Pancreas (tissue), 10 donors: ENCODE measurements at places on chromosomes 2 and 18.

DNA sequence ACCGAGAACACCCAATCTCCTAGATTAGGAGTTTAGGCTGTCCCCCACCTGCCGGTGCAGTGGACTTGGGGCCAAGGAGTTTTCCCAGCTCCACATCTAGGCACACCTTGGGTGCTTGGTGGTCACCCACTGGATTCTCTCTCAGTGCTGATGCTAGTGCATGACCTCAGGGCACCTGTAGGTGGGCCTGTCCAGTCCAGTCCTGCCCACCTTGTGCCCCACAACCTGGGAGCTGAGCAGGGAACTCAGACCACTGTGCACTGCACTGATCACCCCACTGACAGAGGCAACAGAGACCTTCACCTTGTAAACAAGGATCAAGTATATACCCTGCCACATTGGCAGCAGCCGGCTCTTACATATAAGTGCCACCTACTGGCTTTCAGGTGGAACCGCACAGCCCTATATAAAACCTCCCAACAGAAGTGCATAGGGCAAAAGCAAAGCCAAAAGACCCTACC lies 12.7 kb upstream of the CDH19 start:
- DNase-seq = no peak

GRCh38 chr18:42798606-42799170 lies 316.8 kb downstream of the RIT2 start:
- no peak for DNase-seq

DNA sequence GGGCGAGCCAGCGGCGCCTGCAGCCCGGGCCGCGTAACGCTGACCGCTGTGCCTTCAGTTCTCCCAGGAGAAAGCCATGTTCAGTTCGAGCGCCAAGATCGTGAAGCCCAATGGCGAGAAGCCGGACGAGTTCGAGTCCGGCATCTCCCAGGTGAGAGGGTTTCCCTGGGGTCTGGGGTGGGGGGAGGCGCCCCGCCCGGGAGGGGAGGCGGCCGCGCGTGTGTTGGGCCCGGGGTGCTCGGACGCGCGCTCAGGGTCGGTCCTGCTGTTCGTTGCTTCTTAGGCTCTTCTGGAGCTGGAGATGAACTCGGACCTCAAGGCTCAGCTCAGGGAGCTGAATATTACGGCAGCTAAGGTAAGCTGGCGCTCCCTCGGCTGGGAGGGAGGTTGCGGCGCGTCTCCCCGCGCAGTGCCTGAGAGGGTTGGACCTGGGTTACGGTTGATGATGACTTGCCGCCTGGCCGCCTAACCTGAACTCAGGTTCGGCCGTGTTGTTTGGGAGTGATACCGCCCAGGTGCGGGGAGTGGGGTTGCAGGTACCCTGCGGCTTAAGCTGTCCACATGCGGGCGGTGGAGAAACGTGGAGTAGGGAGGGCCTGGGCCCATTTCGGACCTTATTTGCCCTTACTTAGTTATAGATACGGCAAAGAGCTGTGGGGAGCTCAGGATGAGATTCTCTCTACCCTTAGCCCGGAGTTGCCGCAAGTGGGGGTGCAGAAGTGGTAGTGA lies 638 bp downstream of the RPS7 start:
- peak; percentile 28 for DNase-seq

- DNase-seq = no peak
These were observed 111.6 kb downstream of the SMAD7 start for GRCh38 chr18:48838921-48839818.

DNA sequence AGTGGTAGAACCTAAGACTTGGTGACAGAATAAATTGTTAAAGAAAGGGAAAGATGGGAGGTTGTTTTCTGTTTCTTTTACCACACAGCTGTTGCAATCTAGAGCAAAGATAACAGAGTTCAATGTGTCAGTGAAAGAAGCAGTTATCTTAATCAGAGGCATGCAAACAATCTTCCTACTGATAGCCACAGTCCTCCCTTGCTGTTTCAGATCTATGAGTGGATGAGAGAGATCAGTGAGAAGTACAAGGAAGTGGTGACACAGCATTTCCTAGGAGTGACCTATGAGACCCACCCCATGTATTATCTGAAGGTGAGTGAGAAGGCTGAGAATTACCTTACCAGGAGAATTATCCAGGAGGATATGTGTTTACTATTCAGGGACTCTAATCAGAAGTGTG lies 15.9 kb downstream of the CPO start:
- DNase-seq = no peak

- DNase-seq = no peak
These were observed 110.0 kb downstream of the OSBPL6 start for GRCh38 chr2:178304333-178304732.

DNA sequence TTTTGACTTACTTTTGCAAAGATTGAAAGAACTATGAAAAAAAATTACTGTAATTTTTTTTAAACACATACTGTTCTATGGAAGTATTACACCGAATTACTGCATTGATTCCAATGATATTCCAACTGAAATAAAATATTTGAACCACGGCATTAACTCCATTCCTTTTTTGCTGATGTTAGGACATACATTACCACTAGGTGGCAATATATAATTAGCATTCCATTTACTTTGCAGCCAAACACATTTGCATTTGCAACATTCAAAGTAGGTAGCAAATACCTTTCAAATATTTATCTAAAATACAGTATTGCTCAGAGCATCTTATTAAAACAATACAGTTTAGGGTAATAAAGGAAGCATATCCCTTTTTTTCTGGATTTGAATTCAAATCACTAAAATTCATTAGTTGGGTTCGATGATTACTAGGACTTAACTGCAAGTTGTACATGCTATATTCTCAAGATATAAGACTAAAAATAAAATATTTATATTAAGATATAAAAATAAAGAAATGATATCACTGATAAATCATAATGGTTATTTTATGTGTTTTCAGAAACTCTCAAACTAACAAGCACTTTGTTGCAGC lies 31.3 kb downstream of the LANCL1 start:
- no peak for DNase-seq

GRCh38 chr2:127197475-127198385 lies 22.4 kb downstream of the CYP27C1 start:
- DNase-seq = peak; percentile 84

DNA sequence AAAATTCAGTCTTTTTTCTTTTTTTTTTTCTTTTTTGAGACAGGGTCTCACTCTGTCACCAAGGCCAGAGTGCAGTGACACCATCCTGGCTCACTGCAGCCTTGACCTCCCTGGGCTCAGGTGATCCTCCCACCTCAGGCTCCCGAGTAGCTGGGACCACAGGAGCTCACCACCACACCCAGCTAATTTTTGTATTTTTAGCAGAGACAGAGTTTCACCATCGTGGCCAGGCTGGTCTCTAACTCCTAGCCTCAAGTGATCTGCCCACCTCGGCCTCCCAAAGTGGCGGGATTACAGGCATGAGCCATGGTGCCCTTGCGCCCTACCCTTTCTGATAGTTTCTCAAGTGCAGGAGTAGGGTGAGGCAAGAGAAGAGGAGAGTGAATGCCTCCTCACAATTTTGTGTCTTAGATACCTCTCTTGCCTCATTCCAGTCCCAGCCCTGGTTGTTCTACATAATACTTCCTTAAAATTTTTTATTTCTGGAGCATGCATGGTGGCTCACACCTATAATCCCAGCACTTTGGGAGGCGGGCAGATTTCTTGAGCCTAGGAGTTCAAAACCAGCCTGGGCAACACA lies 68.2 kb upstream of the CAB39 start:
- no peak for DNase-seq

DNA sequence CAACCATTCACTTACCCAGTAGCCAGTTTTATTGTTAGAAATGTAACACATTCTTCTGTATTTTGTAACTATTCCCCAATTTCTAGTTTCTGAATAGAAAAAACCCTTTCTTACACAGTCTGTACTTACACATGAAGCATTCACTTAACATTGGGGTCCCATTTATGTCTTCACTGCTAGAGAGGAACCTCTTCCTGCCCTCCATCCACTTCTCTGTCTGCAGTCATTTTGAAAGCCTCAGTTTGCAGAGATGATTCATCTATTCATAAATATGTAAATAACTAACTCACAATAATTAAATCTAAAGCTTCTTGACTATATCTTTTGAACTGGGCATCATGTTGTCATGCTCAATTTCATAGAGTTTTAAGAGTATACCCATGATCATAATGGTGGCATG lies 55.9 kb downstream of the ZRANB3 start:
- DNase-seq = no peak

GRCh38 chr2:218035463-218036100 lies 32.8 kb upstream of the TNS1 start:
- no peak for DNase-seq

- DNase-seq = no peak
These were observed 3.4 kb downstream of the CGREF1 start for GRCh38 chr2:27115519-27115918.

DNA sequence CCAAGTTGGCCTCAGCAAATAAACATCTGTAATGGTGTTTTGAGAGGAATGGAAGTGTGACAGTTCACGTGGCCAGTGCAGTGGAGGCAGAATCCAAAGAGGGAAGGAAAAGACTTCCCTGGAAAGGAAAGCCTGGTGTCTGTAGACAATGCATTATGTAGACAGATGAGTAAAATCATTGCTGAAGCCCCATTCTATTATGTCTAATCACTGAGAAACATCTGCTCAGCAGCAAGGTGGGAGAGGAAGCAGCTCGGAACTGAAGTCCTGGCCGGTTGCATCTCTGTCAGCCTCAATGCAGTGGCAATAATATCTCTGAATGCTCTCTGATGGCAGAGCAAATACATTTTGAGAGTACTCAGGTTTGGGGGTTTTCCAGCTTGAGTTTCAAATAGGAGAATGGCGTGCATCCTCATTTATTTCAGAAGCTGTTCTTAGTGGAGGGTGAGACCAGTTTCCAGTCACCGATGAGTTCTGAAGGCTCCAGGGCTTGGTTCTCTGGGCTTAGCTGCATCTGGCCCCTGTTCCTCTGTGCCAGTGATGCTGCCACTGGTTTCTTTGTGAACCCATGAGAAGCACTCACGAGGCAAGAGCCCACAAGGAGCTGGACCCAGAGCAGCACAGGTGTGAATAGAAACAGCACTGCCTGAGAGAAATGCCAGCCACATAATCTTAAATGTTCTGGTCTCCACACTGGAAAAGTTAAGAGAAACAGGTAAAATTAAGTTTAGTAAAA lies 63.3 kb downstream of the RPIA start:
- no peak for DNase-seq

DNA sequence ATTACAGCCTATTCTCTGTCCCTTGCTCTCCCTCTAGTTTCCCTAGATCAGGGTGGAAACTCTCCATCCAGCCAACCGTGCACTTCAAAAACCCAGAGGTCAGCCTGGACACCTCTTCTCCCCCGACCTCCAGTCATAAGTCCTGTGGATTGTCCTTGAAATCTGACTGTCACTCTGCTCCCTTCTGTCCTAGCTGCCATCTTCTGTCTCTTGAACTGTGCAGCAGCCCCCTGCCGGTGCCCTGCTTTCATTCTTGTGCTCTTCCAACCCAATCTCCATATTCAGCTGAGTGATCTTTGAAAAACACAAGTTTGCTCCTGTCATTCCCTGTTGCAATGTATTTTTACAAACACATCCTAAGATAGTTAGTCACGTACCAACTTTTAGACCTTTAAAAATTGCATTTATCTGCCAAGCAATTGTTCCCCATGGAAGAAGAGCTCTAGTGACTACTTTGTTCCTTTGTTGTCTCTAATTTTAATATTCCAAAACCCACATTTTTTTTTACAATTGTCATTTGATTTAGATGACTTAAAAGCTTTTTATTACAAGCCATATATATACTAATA lies 254.3 kb downstream of the CAMKMT start:
- DNase-seq = no peak

DNA sequence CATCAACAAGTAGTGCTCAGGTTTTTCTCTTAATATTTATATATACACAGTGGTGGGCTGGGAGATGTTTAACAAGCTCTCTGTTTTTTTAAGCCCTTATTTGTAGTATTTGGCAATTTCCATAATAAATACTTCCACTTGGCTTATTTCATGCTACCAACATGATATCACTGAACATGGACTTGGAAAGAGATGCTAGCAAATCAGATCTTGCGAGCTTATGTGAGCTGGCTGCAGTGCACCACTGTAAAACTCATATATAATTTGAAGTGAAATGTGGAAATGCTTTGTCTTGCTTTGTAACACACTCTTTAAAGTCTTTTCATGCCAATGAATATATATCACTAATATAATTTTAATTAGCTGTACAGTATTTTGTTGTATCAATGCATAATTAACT lies 155.7 kb downstream of the ALK start:
- no peak for DNase-seq

DNA sequence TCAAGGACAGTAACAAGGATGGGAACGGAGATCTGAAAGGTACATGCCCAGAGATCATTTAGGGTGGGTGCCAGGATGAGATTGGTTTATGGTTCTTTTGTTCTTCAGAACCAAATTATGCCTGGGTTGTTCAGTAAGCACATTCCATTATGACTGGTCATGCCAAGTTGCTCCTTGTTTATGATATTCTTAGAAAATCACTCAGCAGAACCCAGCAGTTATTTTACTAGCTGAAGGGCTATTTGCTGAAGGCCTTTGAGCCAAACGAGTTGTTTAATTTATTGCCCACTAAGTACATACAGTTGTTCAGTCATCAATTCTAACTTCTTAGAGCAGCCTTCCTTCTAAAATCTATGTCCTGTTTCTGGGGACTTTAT lies 635 bp downstream of the SLC3A1 start:
- no peak for DNase-seq

DNA sequence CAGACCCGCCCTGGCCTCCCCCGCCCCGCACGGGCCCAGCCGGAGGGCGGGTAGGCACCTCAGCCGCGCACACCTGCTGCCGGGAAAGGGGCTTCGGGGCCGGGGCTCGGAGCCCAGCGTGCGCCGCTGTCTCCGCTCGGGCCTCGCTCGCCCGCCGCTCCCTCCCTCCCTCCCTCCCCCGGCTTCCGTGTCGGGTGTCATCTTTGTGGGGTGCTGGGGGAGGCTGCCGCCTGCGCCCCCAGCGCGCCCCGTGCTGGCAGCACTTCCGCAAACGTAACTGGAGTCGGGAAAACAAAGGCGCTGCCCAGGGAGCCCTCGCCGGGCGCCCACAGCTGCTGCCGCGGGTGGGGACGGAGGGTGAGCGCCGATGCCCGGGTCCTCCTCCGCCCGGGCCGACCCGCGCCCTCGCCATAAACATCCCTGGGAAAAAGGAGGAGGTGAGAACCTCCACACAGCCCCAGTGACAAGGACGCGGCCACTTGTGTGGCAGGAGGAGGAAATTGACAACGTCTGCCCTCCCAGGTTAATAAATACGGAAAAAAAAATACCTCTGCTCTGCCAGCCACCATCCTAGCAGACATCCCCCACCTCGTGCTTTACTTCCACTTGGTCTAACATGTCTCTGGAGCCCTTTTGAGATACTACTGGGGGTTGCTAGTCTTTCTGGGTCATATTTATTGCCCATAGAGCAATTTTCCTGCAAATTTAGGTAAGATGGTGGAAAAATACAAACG lies 550 bp downstream of the MFSD6 start:
- peak; percentile 65 for DNase-seq

- DNase-seq = no peak
These were observed 252.9 kb downstream of the ATAD2B start for GRCh38 chr2:23673830-23674679.

- no peak for DNase-seq
These were observed 112.1 kb downstream of the UPP2 start for GRCh38 chr2:158213773-158214172.

GRCh38 chr2:121408641-121409040 lies 122.0 kb upstream of the RNU4ATAC start:
- DNase-seq = no peak
